ENCODE measurements at places on chromosomes 3 and 15.

- DNase-seq: no peak
Measured at GRCh38 chr15:62559381-62559733, 394.3 kb upstream of the C2CD4B start.

GRCh38 chr15:67691450-67691849 is 133.9 kb upstream of the SKOR1 start:
- no peak for DNase-seq

GRCh38 chr15:66849393-66849745 is 147.3 kb downstream of the SMAD6 start:
- no peak for DNase-seq

- no peak for DNase-seq
Measured at GRCh38 chr3:22383285-22383684, 632.3 kb upstream of the ZNF385D start.

GRCh38 chr3:141074529-141074928 is 23.4 kb downstream of the SPSB4 start:
- DNase-seq: no peak

Measured in ACHN (cell line).